MV-4-11 (cell line): ENCODE measurements at places on chromosomes 2 and 18.

- DNase-seq: no peak
Observed at GRCh38 chr2:19504400-19505198, 146.2 kb upstream of the OSR1 start.

DNA sequence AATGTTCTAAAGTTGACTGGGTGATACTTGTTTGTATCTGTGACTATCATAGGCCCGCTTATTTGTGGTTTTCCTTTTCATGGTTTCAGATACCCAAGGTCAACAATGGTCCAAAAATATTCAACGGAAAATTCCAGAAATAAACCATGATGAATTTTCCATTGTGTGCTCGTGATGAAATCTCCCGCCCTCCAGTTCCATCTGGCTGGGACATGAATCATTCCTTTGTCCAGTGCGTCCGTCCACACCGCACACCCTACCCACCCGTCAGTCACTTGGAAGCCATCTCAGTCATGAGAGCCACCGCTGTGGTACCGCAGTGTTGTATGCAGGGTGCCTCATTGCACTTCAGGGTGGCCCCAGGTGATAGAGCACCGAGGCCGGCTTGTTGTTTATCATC is 268.2 kb upstream of the PXDN start:
- DNase-seq: no peak

DNA sequence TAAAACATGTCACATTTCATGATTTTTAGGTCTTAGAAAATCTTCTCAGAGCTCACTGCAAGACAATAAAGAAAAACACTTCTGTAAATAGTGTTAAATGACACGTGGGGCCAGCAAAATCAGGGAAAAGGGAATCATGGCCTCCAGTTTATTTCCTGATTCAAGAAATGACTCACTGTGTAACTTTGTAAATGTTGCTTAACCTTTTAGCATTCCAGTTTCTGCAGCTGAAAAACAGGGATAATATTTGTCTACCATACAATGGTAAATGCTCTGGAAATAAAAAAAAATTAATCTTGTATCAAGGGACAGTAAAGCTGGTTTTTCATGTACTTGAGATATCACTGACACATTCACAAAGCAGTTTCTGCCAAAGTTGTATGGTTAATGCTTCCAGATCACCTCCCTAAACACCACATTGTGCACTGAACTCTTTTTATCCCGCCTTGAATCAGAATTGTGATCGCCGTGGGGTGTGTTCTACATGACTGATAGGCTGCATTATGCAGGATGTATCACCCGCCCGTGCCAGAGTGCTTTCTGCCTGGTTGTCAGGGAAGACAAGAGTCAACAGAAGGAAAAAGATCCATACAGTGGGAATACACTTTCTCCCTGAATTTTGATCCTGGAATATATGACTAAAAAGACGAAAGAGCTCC is 238.8 kb downstream of the IKZF2 start:
- DNase-seq: no peak

- DNase-seq: no peak
Observed at GRCh38 chr2:167181134-167181533, 292.9 kb downstream of the XIRP2 start.

DNA sequence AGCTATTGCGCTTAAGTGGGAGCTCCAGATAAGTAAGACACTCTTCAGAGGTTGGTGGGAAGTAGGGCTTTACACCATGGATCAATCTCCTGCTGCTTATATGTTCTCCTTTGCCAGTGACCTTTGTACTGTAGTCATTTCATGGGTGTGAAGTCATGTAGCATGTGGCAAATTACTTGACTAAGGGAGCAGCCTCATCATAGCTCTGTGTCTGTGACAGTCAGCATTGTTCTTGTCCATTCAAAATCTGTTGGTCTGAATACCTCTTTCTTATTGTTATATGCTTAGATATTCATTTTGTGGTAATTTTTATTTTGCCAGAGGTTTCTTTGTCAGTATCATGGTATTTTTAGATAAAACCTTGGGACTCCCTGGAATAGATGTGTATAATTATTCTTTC is 18.2 kb downstream of the SLC4A1AP start:
- DNase-seq: no peak

DNA sequence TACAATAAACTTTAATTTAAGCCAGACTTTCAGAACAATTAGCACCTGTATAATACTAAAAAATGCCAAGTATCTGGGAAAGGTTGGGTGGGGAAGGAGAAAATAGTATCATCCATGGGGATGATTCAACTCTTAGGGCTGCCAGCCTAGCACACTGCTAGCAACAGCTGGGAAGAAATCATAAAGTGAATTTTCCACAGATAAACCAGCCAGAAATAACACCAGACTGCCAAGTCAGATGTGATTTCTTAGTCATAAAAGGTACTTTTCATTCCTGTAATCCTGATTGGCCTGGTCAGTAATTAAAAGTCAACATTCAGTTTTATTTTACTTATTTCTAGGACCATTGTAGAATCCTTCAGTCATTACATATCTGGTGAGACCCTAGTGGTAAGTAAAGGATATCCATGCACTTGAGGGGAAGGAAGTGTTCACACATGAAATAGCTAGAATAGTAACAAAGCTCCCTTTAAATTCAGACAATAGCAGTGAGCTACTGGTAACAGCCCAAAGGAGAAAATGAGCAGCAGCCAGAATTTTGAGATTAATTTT is 59.4 kb downstream of the LIMS1 start:
- DNase-seq: no peak

GRCh38 chr2:69043736-69044400 is 30.9 kb downstream of the ANTXR1 start:
- DNase-seq: no peak

DNA sequence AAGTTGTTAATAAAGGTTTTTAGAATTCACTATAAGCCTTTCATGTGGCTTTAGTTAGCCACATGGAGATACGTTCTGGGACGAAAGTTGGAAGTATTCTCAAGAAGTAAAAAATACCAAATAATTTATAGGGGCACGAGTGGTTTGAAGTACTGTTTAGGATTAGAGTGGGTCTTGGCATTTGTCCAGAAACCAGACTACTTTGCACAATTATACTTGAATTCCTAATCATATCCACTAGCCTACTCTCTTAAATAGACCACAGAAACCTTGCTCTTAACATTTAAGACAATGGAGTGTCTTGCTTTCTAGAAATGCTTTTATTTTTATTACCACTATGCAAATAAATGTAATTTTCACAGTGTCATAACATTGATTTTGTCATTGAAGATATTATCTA is 44.6 kb downstream of the UBE2E3 start:
- DNase-seq: no peak

DNA sequence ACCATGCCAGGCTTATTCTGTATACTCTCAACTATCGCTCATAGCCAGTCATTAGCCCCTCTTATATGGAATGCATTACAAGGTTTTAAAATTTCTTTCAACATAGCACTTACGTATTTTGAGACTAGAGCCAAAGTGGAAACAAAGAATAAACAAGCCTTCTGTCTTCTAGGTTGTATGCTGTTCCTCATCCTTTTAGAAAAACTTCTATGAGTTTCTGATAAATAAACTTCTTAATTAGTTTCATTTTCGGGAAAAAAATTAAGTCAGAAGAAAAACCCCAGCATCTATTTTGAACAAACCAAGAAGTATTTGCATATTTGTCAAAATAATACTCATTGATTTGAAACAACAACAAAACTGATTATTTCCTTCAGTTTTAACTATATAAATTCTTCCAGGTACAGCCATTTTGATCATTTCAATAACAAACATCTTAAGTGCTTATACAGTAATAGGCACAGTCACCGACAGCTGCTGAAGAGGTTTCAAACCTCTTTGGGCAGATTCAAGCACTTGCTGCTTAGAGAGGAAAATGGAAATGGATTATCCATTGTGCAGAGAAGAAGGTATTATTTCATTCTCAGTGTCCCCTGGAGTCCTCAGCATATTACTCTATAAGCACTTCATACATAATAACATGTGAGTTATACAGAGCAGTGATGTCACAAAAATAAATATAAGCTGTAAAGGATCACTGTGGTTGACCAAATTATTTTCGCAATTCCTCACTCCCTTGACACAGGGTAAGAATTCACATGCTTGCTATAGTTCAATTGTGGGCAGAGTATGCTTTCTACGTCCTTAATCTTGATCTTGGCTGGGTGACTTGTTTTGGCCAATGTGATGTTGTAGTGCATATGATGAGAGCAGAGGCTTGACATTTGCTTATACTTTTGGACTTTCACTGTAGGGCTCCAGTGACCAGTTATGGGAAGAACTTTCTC is 833.8 kb downstream of the TRIB2 start:
- DNase-seq: peak; percentile 15

GRCh38 chr2:118459426-118459825 is 371.2 kb downstream of the INSIG2 start:
- DNase-seq: no peak

GRCh38 chr2:134461511-134461910 is 207.6 kb downstream of the MGAT5 start:
- peak; percentile 4 for DNase-seq

DNA sequence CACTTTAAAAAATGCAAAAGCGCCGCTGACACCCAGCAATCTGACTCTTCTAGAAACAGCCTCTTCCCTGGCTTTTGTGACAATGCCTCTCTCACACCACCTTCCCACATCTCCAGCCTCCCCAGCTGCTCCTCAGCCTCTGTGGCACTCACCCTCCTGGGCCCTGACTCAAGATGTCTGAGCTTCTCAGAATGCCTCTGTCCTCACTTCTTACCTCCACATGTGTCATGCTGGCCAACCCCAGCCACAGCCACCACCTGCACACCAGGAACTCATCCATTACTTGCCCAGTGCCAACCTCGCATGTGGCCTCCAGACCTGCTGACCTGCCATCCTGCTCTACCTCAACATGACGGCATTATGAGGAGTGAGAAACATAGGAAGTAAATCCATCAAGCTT is 249.8 kb upstream of the RAB6C start:
- no peak for DNase-seq

GRCh38 chr18:28767201-28767600 is 590.3 kb upstream of the CDH2 start:
- no peak for DNase-seq

- no peak for DNase-seq
Observed at GRCh38 chr2:229713371-229714079, 830 bp downstream of the DNER start.

GRCh38 chr18:8212896-8213780 is 396.1 kb upstream of the RAB12 start:
- DNase-seq: no peak

GRCh38 chr2:42021464-42021863 is 26.4 kb upstream of the PKDCC start:
- DNase-seq: no peak

DNA sequence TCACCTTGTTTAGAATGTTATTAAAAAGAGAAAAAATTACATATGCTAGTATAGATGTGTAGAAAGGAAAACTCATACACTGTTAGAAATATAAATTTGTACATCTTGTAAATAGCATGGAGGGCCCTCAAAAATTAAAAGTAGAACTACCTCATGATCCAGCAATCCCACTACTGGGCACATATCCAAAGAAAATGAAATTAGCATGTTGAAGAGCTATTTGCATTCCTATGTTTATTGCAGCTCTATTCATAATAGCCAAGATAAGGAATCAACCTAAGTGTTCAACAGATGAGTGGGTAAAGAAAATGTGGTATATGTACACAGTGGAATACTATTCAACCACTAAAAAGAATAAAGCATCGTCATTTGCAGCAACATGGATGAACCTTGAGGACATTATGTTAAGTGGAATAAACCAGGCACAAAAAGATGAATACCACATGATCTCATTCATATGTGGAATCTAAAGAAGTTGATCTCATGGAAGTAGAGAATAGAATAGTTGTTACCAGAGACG is 251.5 kb upstream of the THUMPD2 start:
- DNase-seq: no peak

DNA sequence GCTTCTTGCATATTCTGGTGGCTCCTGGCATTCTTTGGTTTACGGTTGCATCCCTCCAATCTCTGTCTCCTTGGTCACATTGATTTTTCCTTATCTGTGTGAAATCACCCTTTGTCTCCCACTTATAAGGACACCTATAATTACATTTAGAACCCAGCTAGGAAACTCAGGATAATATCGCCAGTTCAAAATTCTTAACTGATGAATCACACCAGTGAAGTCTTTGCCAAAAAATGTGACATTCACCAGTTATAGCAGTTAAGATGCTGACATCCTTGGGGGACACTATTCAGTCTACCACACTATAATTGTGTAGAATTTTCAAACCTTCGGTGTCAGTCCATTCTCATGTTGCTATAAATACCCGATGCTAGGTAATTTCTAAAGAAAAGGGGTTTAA is 320.2 kb downstream of the TMX3 start:
- DNase-seq: no peak

- DNase-seq: no peak
Observed at GRCh38 chr2:50782543-50782942, 249.4 kb downstream of the NRXN1 start.

- no peak for DNase-seq
Observed at GRCh38 chr2:140657657-140658056, 1473.2 kb downstream of the LRP1B start.

DNA sequence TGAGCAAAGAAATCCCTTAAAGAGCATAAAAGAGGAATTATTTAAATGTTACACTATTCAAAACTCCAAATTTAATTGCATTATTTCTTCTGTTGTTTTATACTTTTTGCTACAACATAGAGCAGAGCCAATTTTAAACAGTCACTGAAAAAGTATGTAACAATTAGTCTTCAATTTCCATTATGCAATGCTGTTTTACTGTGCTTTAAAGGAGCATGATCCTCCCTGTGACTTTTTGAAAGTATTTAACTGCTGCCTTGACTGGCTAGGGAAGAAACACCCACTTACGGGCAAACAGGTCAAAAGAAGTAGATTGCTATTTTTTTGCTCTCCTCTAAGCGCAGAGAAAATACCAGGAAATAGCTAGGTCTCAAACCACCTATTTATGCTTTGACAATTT is 217.4 kb upstream of the GCFC2 start:
- DNase-seq: no peak

DNA sequence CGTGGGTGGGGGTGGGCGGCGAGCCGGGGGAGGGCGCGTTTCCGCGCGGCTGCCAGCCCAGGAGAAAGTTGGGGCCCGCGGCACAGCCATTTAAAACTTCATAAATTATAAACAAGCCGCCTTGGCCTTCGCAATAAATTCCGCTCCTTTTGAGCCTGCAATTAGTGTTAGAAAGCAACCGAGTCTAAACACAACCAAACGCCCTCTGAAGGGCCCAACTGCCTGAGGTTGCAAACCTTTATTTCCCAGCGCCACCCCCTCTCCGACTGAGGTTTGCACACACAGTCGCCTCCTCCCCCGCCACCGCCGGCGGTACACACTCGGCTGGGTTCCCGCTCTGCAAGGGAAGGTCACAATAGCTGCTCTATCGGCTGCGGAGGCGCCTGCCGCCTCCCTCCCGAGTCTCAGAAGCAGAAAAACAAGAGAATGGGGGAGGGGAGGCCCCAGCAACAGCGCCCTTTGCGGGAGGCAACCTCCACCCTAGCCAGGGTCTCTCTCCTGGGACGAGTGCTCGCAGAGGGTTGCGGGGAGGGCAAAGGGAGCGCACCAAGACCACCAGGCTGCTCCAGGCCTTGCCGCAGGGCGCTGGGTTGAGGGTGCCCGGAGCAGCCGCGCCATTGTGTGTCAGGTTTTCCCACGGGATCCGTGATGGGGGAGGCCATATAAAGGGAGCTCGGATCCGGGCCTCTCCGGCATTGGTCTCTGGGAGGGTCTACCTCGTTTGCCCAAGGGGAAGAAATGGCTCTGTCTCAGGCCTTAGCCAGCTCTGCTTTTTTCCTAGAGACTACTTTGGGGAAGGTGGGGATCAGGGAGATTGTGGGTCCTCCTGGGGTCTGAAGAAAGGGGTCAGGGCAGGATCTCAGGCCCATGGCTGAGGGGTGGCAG is 13.4 kb upstream of the HOXD1 start:
- DNase-seq: no peak

- DNase-seq: no peak
Observed at GRCh38 chr2:3463186-3463835, 56.0 kb downstream of the ADI1 start.
